ENCODE measurements at places on chromosomes 4 and X.

DNA sequence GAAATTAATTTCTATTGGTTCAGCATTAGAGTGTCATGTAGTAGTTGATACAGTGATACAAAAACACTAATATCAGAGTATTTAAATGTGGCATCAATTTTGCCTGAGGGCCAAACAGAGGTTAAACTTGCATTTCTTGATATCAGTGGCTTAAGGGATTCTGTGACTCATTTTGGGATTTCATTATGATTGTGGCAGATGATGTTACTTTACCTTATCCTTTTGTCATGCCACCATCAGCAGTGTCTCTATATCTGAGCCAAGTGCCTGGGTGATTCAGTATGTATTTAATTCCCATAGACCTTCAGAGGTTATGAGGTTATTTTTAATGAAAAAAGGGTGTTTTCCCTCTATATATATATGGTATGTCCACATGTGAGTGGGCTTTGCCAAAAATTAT is 582.9 kb downstream of the ADGRL3 start:
- DNase-seq, result no peak

DNA sequence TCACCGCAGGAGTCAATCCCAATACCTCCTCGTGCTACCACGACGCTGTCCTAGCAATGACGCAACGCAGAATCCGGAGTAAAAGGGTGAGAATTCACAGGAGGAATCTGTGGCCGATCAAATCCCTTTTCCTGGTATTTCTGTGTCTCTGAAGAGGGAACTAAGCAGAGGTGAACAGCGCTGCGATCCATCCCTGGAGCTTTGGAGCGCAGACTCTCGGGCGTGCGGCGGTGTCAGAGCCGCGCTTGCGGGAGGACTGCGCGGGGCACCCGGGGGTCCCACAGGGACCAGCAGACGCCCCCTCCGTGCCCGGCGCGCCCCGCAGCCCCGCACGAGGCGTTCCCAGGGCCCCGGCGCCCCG is 17.2 kb upstream of the ZNF718 start:
- no peak for DNase-seq

DNA sequence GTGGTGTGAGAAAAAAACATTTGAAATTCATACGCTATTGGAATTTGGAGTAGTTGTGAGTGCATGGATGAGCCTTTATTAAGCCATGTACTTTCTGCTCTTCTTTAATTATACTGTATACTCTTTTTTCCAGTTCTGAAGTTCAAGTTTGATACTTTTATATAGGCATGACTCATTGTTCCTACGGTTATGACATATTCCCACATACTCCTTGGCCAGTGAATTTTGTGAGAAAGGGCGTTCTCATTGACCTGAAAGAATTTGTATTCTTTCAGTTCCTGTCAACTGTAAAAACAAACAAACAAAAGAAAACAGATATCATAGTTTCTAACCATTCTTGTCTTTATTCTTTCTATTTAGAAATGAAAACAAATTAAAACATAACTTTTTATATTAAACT is 407.3 kb downstream of the MAPK10 start:
- DNase-seq, result no peak

DNA sequence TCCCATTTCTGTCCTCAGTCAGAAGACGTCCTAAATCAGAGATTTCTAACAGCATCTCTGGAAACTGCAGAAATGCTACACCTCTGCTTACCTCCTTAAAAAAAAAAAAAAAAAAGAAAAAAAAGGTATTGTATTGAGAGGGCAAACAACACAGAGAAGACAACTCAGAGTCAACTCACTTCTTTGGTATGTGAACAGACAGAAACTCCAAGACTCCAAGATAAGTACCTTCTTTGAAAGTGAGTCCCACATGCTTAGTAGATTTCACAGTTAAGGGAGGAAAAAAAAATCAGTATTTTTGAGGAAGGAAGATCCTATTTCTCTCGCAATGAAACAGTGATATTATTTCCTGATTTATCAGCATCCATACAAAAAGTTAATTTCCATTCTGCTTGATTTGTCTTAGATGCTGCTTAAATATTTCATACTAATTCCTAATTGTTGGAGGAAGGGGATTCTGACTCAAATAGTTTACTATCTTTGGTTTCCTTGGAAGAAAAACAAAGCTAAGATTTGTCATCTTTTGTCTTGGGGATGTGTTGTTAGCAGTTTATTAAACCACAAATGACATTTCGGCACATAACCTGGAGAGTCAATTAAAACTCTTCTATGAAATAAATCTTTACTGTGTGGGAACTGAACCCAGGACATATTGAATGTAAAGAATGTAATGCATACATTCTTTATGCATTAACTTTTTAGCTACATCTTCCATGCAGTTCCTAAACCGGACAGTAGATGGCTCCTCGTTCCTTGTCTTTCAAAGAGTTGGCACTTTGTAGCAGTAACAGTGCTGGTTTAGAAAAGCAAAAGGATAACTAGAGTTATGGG is 4.7 kb downstream of the RASGEF1B start:
- DNase-seq, result peak; percentile 38

GRCh38 chrX:107682256-107682655 is 53.9 kb downstream of the PRPS1 start:
- DNase-seq, result no peak

- no peak for DNase-seq
These were observed 175.2 kb downstream of the GC start for GRCh38 chr4:71608678-71609071.

DNA sequence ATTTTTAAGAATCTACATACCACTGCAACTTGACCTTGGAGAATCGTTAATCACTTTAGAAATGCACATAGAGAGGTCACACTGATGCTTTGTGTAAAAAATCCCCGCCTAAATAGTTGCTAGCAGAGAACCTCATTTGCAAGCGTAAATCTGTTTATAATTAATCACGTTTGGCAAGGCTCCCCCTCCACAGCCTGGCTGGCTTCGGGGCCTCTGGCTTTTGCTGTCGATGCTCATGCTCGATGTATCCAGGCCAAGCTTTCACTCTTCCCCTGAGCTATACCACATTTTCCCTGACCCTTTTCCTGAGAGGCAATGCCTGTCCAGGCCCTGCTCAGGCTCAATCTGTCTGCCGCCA is 23.4 kb downstream of the CYTL1 start:
- no peak for DNase-seq

DNA sequence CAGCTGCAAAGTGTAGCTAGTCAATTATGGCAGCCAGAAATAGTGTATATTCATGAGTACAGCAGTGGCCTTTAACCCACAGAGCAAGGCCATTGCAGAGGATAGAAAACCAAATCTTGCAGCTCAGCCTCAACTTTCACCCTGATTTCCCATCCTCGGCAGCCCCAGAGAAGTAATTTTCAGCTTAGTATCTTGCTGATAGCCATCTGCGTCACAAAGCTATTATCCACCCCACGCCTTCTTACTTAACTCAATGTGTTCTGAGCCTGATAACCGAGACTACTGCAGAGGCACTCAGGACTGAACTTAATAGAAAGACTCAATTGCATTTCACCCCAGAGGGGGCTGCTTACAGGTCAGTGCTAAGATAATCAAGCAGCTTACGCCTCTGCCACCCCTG is 174.5 kb upstream of the MAOA start:
- DNase-seq, result no peak

DNA sequence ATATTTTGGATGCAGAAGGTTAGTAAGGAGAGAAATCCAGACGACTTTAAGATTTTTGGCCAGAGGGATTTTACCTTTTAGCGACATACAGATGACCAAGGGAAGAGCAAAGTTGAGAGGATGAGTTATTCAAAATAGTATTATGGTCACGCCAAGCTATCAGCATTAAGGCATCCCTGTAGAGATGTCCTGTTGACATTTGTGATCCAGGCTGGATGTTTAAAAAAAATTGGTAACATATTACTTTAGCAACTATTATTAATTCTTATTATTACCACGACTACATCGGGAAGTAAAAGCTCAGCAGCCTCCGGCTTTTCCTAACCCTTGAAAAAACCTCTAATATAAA is 562 bp upstream of the OSTC start:
- no peak for DNase-seq

DNA sequence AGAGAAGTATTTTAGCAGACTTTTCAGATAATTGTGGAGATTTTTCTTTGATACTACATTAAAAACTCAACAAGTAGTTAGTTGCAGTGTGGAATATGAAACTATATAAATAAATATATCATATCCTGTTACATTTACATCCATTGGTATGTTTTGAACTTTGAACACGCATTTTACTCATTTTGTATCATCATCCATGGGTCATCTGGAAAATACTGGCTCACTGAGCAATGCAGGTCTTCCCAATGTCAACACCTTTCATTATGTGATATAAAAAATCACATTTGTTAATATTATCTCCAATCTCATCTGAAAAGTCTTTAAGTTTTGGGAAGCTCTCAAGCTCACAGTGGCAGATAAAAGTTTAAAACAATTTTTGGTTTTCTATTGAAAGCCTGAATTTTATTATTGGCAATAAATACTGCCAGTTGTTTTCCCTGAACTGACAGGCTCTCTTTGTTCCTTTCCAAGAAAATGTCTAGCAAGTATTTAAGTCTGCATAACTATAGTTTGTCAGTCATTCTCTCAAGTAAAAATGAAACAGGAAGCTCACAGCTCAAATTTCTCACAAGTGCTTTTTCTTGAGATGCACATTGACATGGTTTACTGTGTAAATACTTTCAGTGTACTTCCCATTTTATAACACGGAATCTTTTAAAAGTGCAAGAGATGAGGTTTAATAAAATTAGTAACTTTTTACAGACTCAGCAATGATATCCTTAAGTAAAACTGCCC is 183.5 kb upstream of the GPC4 start:
- no peak for DNase-seq

GRCh38 chr4:15610855-15611254 is 44.3 kb downstream of the FBXL5 start:
- DNase-seq, result no peak

DNA sequence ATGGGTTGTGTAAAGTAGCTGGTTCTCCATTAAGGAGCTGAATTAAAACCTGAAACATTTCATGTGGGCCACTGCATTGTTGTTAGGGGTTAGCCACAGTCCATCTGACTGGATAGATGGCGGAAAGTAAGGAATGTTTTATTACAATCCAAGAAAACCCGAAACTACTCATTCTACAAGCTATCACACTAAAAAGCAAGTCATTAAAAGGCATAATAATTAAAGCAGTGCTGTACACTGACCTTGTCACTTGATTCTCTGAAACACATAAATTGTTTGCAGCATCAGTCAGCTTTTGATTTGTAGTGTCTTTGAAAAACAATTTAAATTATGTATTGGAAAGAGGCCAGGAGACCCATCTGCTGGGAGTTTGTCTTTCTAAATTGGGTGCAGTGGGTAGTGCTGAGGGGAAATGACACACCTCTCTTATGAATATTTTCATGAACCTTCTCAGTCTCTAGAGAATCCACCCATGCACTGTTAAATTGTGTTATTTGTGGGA is 75.7 kb upstream of the ANK2 start:
- DNase-seq, result no peak

DNA sequence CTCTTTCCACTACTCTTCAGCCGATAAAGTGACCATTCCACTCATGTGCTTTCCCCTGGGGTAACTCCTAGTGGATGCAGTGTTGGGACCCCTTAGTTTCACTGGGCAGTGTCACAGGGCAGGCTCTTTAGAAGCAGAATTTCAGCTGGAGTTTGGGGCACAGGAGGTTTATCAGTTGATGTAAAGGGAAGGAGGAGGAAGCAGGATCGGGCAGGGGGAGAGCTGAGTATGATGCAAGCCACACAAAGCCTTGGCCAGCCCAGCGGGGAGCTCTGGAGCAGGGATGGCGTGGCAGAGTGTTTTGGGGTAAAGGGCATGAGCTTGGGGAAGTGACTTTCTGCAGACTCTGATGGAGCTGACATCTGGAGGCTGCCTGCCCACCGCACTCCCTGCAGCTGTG is 19.3 kb downstream of the WDR13 start:
- DNase-seq, result no peak
